ENCODE measurements at places on chromosomes 2 and 18.

DNA sequence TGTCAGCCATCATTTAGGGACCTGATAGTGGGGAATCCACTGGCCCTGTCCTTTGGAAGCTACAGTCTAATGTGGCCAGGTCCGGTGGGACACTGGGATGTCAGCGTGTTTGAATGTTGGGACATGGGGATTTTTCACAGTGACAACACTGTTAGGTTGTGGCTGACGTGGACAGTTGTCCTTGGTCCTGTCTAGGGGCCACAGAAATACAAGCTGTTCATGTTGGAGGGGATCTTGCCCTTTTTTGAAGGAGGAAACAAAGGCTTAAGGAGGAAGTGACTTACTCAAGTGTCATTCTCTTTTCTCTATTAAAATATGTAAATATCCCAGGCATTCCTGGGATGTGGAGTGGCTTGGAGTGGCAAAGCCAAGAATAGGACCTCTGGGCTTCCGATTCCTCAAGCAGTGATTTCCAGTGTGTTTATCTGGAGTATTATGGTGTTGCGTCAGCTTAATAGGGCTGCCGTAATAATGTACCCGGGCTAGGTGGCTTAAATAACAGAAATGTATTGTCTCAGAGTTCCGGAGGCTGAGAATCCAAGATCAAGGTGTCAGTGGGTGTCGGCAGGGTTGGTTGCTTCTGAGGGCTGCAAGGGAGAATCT is 8.5 kb downstream of the ACOXL start:
- no peak for DNase-seq

- no peak for DNase-seq
Measured at GRCh38 chr2:102258025-102258385, 53.4 kb upstream of the IL1RL1 start.

DNA sequence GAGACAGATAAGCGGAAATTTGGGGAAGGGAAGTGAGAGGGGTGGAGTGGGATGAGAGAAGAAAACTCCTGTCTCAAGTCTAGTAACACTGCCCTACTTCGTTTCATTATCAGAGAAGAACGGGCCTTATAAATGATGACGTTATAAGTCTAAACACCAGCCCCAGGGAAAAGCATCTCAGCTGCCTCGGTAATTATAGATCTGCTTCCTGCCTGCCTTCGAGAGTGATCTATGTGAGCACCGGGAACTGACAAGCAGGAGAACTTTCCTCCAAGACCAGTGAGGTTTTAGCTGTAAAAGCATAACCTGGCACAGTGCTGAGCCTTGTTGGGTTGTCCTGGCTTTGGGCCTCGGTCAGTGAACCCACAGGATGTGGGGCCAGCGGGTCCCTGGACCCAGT is 227.9 kb upstream of the SIX2 start:
- DNase-seq = no peak

GRCh38 chr2:161425728-161426454 is 9.8 kb downstream of the TBR1 start:
- DNase-seq = no peak

- DNase-seq = no peak
Measured at GRCh38 chr2:143934626-143935481, 585.1 kb downstream of the ZEB2 start.

Data from activated naive CD4-positive, alpha-beta T cell treated with Interleukin-2 at 50 U/mL for 16 hours (primary cell).